Lower leg skin (tissue), 4 donors: ENCODE measurements at places on chromosomes 2 and 18.

- DNase-seq = no peak
These were observed 144.3 kb upstream of the MAP3K20 start for GRCh38 chr2:172931256-172931894.

GRCh38 chr2:38794235-38794946, 16.4 kb downstream of the GEMIN6 start:
- no peak for DNase-seq

- DNase-seq = no peak
These were observed 848 bp downstream of the VRK2 start for GRCh38 chr2:58047373-58047935.

GRCh38 chr18:67731851-67732250, 215.3 kb upstream of the DSEL start:
- DNase-seq = no peak

- no peak for DNase-seq
These were observed 94.1 kb downstream of the FAM161A start for GRCh38 chr2:61759718-61760117.

DNA sequence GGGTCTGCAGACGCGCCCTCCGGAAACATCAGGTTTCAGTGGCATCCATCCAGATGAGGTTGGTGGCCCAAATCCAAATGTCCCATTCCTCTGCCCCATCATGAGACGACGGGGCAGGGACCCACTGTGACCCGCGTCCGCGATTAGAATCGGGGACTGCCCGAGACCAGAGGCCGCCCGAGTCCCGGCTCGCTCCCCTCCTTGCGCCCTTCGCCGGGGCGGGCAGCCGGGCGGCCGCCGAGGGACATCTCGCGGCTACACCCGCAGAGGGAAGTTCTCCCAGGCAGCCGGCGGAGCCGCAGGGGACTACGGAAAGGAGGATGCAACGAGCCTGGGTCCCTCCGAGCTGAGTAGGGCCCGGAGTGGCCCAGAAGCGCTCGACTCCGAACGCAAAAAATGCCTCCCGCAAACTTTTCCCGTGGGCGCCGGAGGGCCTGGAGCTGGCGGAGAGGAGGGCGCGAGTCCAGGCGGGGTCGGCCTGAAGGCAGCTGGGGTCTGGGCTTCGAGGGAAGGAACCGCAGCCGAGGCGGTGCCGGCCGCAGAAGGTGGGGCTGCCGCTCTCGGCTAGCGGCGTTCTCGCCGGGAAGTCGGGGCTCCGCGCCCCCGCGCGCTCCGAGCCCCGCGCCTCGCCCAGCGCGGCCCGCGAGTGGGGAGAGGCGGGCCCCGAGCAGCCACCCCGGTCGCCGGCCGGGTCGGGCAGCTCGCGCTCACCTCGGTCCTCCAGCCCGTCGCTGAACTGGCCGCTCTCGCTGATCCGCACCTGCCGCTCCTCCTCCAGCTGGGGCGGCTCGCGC, 580 bp downstream of the TMEM163 start:
- no peak for DNase-seq

GRCh38 chr2:1476617-1477195, 63.4 kb downstream of the TPO start:
- no peak for DNase-seq

GRCh38 chr2:175027755-175028154, 22.6 kb upstream of the CHN1 start:
- DNase-seq = no peak

GRCh38 chr2:8965216-8965969, 38.1 kb downstream of the MBOAT2 start:
- DNase-seq = no peak

GRCh38 chr2:66702301-66702700, 267.4 kb downstream of the MEIS1 start:
- DNase-seq = no peak
